A549 treated with ZK216348 at 1 μM for 4 hours (cell line): ENCODE measurements at places on chromosomes 12 and 14. TPM values are rescaled to one million over a fixed set of nuclear protein-coding genes. Genes with fewer than 3 reads are reported as not detected.

The MDM1 gene
- 4.0 to 7.6 TPM (median 7.3 TPM) in 5 replicates for total RNA-seq

The GPR132 gene
- total RNA-seq = 0.45 to 1.3 TPM (median 0.53 TPM) in 5 replicates

The SOX5 gene
- not detected in 5 replicates for total RNA-seq

The SYT10 gene
- total RNA-seq = not detected in 5 replicates

The CLEC6A gene
- total RNA-seq = not detected in 5 replicates

The SDS gene
- 0.40 to 1.5 TPM (median 1.2 TPM) in 5 replicates for total RNA-seq

The TAS2R46 gene
- not detected in 5 replicates for total RNA-seq

The PLA2G1B gene
- total RNA-seq = not detected in 5 replicates

The AQP6 gene
- total RNA-seq = not detected in 5 replicates

The PRKD1 gene
- total RNA-seq = 2.2 to 2.8 TPM (median 2.5 TPM) in 5 replicates

The IAPP gene
- total RNA-seq = not detected in 5 replicates

The SLCO1C1 gene
- 0.32 TPM in 1 of 5 replicates, not detected in the others for total RNA-seq

The VRTN gene
- not detected in 5 replicates for total RNA-seq

The RPL10L gene
- not detected in 5 replicates for total RNA-seq

The DPF3 gene
- total RNA-seq = 0.07 to 0.22 TPM (median 0.17 TPM) in 4 of 5 replicates, not detected in the other

The SNAPC1 gene
- 10.9 to 20.7 TPM (median 14.6 TPM) in 5 replicates for total RNA-seq

The POTEG gene
- not detected in 5 replicates for total RNA-seq

The LARP4 gene
- 33.5 to 52.6 TPM (median 41.8 TPM) in 5 replicates for total RNA-seq

The SSPN gene
- 0.17 to 0.39 TPM (median 0.34 TPM) in 5 replicates for total RNA-seq

The CISTR gene
- total RNA-seq = not detected in 5 replicates

The DEGS2 gene
- 0.91 to 2.0 TPM (median 1.6 TPM) in 5 replicates for total RNA-seq

The CELA1 gene
- not detected in 5 replicates for total RNA-seq

The TMTC1 gene
- 0.04 to 0.23 TPM (median 0.06 TPM) in 4 of 5 replicates, not detected in the other for total RNA-seq

The KCNK10 gene
- not detected in 5 replicates for total RNA-seq

The BICDL1 gene
- total RNA-seq = 2.5 to 4.7 TPM (median 4.5 TPM) in 5 replicates

The TTC7B gene
- 12.9 to 23.5 TPM (median 19.9 TPM) in 5 replicates for total RNA-seq

The LRRC10 gene
- not detected in 5 replicates for total RNA-seq

The CCDC196 gene
- total RNA-seq = not detected in 5 replicates

The MAPKAPK5 gene
- total RNA-seq = 50.0 to 61.6 TPM (median 56.9 TPM) in 5 replicates

The SMAGP gene
- total RNA-seq = 23.9 to 26.6 TPM (median 24.1 TPM) in 5 replicates

The PTHLH gene
- total RNA-seq = 17.6 to 22.9 TPM (median 19.5 TPM) in 5 replicates
